NCI-H748 treated with DMSO at 0.1 percent for 48 hours (cell line): ENCODE measurements at places on chromosomes 11 and 22.

- no peak for DNase-seq
Measured at GRCh38 chr22:40955571-40955970, 4.4 kb downstream of the RBX1 start.

DNA sequence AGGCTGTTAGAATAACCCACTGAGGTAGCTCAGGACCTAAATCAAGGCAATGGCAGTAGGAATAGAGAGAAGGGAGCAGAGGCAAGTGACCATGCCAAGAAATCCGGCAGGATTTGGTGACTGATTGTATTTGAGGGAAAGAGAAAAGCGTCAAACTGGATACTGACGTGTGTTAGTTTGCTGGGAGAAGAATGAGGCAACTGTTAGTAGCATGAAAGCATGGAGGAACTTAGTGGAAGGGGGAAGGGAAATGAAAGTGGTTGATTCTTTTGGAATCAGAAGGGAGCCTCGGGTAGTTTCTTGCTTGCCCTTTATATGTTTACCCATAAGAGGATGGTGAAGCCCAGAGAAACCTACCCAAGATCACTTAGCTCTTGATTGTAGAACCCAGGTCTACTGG, 8.3 kb downstream of the PPFIBP2 start:
- DNase-seq = no peak

GRCh38 chr11:72136684-72137262, 1.2 kb downstream of the FOLR3 start:
- DNase-seq = no peak

GRCh38 chr11:13920756-13921155, 41.8 kb upstream of the SPON1 start:
- no peak for DNase-seq

GRCh38 chr11:89487016-89487415, 4.2 kb downstream of the NOX4 start:
- DNase-seq = no peak

DNA sequence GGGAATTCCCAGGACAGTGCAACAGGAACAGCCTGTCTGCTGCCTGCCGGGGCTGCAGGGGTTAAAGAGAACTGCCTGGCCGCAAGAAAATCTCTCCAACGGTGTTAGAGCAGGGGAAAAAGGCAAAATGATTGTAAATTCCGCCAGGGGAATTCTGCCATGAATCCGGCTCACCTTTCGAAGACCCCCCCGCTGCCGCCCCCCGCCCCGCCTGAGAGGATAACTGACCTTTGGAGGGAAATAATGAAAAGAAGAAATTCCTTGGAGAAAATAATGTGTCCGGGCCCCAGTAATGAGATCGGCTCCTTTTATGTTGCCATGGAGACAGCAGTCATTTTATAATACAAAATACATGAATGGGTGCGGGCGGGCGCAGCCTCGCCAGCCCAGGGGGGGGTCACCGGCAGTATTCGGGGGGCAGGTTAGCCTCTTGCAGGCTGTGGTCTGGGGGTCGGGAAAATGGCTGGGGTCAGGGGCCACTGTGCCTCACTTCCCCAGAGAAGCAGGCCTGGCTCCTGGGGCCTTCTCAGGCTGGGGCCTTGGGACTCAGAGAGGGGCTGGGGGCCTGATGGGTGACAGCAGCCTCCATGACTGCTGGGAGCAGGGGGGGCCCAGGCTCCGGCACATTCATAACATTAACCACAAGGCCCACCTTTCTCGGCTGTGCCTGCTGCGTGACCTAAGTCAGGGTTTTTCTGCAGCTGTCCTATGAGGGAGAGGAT, 228.1 kb downstream of the MN1 start:
- DNase-seq = no peak

- no peak for DNase-seq
Measured at GRCh38 chr11:13110929-13111812, 102.1 kb downstream of the RASSF10 start.

DNA sequence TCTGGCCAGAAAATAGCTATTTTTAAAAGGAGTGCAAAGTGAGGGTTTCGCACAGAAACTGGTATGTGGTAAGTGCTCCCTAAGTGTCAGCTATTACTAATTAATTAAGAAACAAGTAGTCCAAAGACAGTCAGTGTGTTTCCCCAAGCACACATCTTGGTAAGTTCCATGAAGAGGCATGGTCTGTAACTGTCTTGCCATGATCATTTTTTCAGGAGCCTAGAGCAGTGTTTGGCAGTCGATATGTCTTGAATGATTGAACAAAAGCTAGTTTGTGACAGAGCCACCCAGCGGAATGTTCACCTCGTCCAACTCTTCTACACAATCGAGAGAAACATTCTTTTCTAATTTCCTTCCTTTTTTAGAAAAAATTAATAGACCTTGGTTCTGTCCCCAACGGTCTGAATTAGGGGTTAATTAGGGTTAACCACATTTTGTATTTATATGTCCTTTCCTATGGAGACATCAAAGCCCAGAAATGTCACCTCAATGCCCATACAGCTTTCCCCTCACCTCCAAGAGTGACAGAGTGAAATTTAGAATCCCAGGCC, 57.6 kb upstream of the FTH1 start:
- DNase-seq = no peak

GRCh38 chr11:103050351-103050750, 41.6 kb downstream of the DCUN1D5 start:
- no peak for DNase-seq

- DNase-seq = no peak
Measured at GRCh38 chr11:70466154-70466553, 67.8 kb downstream of the CTTN start.

GRCh38 chr22:37911697-37912096, 5.6 kb downstream of the MICALL1 start:
- no peak for DNase-seq

GRCh38 chr11:122663764-122664163, 8.2 kb downstream of the UBASH3B start:
- no peak for DNase-seq

DNA sequence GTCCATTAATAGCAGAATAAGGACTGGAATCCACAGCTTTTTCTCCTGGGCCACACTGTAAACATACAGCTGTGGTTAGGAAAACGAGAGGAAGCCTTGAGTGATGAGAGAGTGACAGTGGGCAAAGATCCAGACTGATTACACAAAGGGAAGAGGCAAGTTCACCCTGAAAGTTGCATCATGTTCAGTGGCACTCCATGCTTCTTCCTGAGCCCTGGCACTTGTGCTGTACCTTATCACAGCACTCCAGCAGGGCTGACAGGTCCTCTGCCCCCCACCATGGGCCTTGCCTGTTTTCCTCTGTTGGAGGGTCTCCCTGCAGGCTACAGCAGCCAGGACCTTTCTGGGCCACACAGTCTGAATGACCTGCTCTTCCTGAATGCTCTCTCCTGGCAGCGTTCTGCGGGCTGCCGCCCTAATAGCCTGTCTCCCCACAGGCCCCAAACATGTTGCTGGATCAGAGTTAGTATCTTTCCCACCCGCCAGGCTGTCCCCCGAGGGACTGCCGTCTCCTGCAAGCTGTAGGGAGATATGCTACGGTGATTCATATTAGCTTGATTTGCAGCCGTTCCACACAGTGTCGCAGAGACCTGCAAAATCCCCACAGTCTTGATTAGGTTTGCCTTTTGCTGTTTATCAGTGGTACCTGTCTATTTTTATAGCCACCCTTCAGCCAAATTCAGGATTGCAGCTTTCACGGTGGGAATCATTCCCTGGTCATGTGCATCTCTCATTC, 60.2 kb downstream of the NTM start:
- no peak for DNase-seq

GRCh38 chr22:30326255-30326705, 461 bp downstream of the TBC1D10A start:
- DNase-seq = no peak

- DNase-seq = no peak
Measured at GRCh38 chr11:8095371-8095770, 14.4 kb downstream of the TUB start.

DNA sequence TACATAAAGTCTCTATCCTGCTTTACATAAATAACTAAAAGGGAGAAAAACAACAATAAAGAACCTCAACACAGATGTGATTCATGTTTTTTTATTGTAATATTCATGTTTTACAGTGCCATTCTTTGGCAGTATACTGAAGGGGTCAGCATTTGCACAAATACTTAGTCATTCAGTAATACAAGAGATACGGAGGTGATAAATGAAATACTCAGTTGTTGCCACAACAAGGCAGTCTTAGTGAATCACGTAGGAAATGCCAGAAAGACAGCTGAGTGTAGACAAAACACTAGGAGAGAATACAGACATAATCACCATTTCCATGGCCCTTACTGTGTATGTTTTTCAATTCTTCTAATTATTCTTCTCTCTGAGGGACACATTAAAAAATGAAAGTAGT, 910.4 kb downstream of the METTL15 start:
- DNase-seq = no peak

- no peak for DNase-seq
Measured at GRCh38 chr11:77300695-77301094, 791 bp downstream of the GDPD4 start.

GRCh38 chr22:49351761-49352227, 475.9 kb downstream of the BRD1 start:
- no peak for DNase-seq

DNA sequence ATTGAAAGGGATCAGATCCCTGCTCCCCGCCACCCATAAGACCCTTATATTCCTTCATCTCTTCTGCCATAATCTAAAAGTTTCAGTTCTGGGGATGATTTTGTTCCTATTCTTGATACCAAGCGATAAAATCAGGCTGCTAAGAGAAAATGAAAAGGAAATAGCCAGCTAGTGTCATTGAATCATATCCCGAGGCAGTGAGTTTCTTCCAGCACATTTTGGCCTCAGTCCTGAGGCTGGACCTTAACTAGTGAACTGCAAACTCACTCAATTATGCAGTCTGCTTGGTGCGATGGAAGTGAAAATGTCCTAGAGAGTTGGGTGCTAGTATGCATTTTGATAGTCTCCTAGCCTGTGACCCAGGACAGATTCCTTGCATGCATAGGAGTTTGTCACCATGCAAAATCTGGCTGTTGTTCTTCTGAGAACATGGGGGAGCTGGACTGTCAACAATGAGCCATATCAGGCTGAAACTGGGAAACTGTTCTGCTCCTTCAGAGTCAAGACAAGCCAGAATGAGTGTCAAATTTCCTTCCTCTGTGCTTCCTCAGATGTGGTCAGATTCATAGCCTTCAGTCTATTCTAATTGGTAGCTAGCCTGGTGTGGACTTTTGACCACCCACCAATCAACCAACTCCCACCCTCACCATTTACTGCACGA, 102.9 kb downstream of the CCDC81 start:
- DNase-seq = no peak

GRCh38 chr22:41247703-41248102, 7.0 kb upstream of the CHADL start:
- no peak for DNase-seq

GRCh38 chr22:46969491-46969890, 207.0 kb downstream of the TBC1D22A start:
- DNase-seq = no peak

DNA sequence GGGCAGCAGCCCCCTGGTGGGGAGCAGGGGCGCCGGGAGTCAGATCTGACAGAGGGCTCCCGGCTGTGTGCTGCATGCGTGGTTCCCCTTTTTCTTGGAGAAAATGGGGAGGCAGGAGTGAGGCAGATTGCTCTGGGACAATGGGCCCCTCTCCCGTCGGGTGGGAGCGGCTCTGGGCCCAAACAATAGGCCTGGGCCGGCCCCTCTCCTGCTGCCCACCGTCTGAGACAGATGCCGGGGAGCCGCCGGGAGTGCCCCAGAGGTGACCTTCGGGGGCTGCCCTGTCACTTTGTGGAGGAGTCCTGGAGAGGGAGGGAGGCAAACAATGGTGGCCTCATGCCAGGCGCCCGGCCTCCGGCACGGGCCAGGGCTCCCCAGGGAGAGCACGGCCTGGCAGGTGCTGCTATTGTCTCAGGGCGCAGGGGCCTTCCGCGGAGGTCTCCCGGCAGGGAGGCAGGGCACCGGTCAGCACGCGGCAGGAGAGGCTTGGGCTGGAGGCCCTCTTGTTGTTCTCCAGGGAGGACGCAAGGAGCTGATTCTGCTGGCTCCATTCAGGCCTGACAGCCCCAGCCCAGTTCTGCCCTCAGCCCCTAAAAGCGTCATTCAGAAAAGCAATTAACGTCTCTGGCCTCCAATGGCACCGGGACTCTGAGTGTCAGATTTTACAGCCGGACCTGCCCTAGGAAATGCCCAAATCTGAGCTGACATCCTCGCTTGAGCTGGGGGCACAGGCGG, 44.8 kb downstream of the SMIM38 start:
- no peak for DNase-seq

GRCh38 chr11:115705200-115705599, 201.0 kb upstream of the CADM1 start:
- no peak for DNase-seq

- DNase-seq = no peak
Measured at GRCh38 chr22:17569971-17570511, 6.7 kb downstream of the SLC25A18 start.

DNA sequence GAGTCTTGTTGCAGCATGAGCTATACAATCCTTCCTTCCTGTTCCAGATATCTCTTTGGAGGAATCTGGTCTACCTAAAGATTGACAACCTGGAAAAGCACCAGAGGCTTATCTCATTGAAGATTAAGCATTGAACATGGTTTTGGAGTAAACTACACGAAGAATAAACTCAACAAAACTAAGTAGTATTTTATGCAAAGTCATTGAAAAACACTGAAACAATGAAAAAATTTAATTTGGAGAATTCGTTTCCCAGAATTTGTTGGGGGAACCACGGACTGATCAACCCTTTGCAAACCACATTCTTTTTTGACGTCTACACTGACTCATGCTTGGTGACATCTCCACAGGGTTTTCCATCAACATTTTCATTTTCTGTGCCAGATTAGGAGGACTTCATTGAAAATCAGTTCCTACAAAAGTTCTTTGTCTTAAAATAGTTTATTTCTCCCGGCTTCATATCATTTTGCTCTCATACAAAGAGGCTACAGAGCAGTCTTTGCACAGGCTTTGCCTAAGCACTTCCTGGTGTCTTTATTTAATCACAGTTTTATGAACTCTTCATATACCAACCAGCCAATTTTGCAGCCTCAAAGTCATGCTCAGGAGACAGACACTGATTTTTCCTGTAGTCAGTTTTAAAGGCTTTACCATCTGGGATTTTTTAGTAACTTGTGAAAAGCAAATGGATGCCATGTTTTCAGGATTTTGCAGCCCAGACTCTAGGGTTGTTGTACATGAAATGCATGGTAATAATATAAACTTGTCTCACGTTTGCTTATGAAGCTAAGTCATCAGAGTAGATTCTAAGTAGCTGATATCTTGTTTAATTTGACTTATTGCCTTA, 186.3 kb downstream of the C11orf91 start:
- DNase-seq = no peak
